Activated T-cell treated with anti-CD3 and anti-CD28 coated beads, Interleukin-2, amount 50 U/mL, for 48 hours (primary cell): ENCODE measurements at places on chromosomes 2 and 18.

- no peak for DNase-seq
Measured at GRCh38 chr18:69689121-69689759, 258.4 kb downstream of the CD226 start.

DNA sequence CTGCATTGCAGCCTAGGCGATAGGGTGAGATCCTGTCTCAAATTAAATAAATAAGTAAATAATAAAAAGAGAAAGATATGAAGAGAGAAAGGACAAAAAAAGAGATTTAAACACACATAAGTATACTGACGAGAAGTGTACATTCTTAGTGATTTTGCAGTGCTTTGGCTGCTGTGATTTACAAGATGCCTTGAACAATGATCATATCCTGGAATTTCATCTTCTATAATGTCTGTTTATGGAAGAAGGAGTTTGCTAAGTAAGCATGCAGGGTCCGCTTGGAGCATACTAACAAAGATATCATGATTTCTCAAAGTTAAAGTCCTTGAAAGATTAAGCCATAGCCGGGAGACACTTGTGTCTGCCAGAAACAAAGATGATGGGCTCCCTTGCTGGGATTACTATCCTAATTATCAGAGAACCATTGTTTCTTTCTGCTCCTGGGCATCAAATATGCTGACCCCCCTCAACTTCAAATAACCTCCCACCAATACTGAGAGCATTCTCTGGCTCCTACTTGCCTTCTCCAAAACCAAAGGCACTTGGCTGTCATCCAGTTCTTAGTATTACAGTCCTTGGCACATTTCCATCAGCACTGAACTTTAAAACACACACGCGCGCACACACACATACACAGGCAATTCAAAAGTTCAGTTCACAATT is 47.5 kb upstream of the STAM2 start:
- DNase-seq: no peak

DNA sequence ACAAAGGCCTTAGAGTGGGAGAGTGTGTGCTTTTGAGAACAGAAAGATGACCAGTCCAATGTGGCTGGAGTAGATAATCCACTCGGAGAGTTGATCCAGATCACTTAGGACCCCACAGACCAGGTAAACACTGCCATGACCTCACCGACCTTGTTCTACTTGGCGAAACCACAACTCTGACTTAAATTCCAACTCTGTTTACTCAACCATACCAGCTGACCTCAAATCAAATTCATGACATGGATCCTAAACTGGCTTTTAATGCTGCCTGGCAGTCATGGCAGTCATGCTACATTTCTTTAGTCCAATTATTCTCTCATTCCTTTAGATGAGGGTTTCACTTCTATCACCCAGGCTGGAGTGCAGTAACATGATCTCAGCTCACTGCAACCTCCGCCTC is 347.1 kb upstream of the FAM98A start:
- no peak for DNase-seq

DNA sequence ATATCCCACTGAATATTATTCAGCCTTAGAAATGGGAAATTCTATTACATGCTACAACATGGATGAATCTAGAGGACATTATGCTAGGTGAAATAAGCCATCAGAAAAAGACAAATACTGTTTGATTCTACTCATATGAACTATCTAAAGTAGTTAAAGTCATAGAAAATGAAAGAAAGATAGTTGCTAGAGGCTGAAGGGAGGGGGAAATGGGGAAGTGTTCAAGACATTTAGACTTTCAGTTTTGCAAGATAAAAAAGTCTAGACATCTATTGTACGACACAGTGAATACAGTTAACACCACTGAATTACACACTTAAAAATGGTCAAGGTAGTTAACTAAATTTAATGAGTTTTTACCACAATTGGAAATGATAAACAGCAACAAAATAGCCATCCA is 835.9 kb upstream of the CHAC2 start:
- no peak for DNase-seq

- DNase-seq: no peak
Measured at GRCh38 chr18:74692367-74693013, 94.8 kb downstream of the ZNF407 start.

GRCh38 chr2:5343785-5344335 is 348.3 kb upstream of the SOX11 start:
- DNase-seq: no peak

- DNase-seq: no peak
Measured at GRCh38 chr2:15092181-15092580, 459.7 kb downstream of the LRATD1 start.

DNA sequence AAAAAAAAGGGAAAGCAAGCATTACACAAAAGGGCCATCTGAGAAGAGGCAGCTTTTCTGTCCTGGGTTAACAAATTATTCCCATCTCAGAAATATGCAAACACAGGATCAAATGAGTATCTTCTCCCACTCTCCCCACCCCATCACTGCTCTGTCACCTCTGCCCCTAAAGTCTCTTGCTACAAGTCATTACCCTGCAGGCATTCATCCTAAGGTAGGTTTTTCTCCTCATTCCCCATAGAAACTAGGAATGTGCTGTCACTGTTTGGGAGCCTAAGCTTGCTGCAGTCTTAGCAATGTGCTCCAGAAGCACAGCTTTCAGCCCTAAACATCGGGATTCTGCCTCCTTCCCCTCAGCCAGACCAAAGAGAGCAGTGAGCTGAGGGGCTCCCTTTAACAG is 3.6 kb downstream of the LRRTM1 start:
- DNase-seq: no peak

- DNase-seq: no peak
Measured at GRCh38 chr2:71877636-71878035, 270.0 kb downstream of the CYP26B1 start.

DNA sequence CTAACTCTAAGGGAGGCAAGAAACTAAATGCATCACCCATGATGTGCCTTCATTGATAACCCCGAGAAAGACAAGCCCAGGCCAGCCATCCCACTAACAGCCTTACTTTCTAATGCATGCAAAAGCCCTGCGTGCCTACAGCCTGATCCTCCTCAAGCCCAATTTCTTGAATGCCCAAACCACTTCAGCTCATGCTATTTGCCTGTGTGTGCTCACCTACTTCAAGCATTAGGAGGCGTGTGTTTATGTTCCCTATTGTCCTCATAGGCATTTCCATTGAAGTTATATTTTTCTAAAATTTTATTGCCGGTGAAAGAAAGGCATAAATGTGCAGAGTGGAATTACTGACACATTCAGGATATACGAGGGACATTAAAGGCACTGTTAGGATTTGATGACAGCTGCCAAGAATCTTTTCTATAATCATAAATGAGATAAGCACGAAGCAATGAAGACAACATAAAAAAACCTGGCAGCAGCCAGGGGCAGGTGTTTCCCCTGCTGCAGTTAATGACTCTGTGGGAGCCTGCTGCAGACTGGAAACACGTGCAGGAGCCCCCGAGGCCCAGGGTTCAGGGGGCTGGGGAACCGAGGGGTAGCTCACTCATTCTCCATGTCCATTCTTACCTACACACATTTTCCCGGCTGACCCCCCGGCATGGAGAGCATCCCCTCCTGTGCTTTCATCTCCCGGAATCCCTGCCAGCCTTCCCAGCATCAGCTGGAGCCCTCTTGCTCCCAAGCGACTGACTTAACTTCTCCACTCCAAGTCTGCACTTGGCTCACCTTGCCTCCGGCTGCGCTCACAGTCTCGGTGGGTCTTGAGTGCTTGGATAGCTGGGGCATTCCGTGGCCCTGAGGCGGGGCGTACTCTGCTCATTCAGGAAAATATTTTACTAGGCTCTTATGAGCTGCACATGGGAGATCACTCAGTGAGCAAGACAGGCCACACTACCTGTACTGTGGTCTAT is 292.3 kb upstream of the SIX2 start:
- DNase-seq: no peak

GRCh38 chr18:56574861-56575260 is 63.5 kb downstream of the TXNL1 start:
- no peak for DNase-seq

GRCh38 chr2:24363301-24363700 is 3.0 kb upstream of the ITSN2 start:
- no peak for DNase-seq

GRCh38 chr2:196594158-196594557 is 45.4 kb upstream of the CCDC150 start:
- no peak for DNase-seq

- no peak for DNase-seq
Measured at GRCh38 chr2:176521878-176522670, 252.8 kb downstream of the MTX2 start.

DNA sequence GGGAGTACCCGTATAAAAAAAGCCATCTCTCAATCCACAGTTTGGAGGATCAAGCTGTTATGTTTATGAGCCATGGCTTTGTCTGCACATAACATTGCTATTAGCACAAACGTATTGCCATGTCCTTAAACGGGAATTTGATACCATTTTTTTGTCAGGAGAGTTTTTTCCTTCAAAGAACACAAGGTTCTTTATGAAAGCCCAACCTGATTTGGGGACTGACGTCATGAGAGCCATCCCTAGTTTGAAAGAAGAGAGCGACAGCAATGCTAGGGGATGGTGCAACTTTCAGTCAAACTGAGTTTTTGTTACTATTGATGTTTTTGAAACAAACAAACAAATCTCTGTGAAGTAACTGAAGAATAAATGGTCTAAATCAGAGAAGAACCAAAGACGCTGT is 376.6 kb downstream of the EIPR1 start:
- no peak for DNase-seq

GRCh38 chr2:453132-453531 is 165.2 kb upstream of the ALKAL2 start:
- DNase-seq: no peak

DNA sequence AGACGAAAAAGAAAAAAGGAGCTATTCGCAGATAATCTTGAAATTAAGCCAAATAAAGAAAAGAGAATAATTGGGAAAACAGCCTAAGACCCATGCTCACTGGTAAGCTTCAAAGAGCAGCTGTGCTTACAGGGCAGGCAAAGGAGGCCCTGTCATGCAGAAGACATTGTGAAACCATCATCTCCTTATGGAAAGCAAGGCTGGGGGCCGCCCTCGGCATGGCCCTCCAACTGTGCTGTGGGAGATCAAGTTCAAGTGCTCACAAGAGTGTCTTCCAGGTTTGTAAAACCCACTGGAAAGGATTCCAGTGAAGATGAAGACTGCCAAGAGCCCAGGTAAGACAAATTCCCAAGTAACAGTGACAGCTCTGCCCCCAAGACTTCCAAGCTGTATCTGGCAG is 32.2 kb downstream of the ACVR1 start:
- no peak for DNase-seq

DNA sequence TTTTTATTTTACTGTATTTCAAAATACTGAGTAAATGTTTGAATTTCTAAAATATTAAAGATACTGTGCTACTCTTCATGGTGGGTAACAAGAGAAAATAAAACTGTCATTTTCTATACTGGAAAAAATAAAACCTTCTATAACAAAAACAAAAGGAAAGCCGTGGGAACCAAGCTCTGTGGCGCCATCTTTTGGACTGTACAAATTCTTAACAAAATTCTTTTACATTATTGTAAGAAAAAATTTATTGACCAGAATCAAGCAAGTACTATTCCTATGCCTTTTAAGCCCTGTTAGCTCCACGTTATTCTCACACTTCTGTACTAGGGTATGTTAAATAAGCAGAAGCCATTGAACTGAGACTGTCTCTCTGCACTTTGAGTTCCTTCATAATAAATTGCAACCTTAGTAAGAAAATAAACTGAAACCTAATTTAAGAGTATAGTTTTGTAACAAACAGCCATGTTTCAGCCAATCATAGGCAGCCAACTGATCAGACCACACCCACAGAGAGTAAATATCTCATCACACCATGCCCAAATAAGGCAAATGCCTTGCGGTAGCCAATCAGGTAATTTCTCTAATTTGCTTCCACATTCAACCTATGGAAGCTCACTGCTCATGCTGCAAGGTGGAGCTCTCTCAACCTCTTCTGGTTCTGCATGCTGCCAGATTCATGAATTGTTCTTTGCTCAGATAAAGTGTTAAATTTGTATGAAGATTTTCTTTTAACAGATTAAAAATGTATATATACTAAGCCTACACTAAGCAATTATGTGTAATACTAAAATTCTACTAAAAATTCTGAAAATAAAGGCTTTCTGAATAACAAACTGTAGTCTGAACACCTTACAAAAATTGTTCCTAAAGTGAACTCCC is 42.2 kb downstream of the HIBCH start:
- DNase-seq: no peak

- no peak for DNase-seq
Measured at GRCh38 chr18:9413576-9413975, 61.7 kb upstream of the RALBP1 start.

GRCh38 chr2:170563401-170563800 is 151.7 kb upstream of the SP5 start:
- no peak for DNase-seq

- DNase-seq: no peak
Measured at GRCh38 chr2:165443511-165443910, 26.0 kb upstream of the CSRNP3 start.

GRCh38 chr18:6865251-6865650 is 135.7 kb downstream of the ARHGAP28 start:
- no peak for DNase-seq

DNA sequence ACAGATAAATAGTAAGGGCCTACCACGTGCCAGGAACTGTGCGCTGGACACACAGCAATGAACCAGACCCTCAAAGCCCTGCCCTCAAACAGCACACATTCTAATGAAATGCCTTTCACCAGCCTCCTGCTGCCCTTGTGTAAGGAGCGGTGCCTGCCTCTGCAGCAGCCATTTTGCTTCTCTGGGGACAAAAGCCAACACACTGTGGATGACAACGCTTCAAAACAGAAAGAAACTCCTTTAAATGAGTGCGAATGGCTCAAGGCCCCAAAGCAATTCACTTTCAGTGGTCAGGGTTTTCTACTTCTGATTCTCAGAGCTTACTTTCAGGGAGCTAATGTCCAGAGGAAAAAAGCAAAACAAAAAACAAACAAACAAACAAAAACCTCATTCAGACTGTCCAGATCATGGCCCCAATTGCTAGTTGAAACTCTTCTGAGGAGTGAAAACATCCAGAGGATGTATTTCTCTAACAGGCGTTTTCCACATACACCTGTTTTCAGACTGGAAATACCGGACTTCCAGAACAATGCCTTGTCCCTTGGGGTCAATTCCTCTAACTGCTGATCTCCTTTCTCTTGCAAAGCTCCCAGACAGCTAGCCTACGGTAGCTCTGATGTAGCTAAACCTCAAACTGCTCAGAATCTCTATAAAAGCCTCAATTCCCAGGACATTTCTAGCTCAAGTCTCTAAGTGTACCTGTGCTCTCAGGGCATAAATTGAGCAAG is 323.3 kb upstream of the ZNF521 start:
- no peak for DNase-seq

DNA sequence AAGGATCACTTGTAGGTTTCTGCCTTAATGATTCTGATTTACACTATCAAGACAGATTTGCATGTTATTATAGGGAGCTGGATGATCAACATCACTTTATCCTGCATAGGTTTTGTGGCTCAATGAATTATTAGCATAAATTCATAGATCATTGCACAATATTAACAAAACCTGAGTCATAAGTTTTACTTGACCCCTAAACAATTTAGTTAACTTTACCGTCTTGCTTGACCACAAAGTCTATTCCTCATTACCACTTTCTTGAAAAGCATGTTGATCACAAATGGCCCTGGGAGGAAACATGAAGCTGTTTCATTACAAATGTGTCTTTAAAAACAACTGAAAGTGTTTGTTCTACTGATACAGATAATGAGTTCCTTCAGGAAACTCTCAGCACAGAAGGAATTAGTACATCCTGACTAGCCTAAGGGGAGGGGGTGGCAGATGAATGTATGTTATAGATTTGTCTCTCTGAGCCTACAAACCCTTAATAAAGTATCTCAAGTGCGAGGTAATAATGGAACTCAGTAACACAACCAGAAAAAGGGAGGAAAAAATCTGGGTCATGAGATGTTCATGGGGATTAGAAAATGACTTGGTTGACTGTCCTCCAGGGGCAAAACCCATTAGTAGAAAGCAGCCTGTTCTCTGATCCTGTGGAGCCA is 303.4 kb downstream of the PIK3C3 start:
- DNase-seq: no peak

GRCh38 chr2:23777826-23778225 is 149.1 kb downstream of the ATAD2B start:
- no peak for DNase-seq
